ENCODE measurements at places on chromosomes 3 and 15.

- DNase-seq, result no peak
Observed at GRCh38 chr15:90972133-90972532, 17.4 kb downstream of the RCCD1 start.

DNA sequence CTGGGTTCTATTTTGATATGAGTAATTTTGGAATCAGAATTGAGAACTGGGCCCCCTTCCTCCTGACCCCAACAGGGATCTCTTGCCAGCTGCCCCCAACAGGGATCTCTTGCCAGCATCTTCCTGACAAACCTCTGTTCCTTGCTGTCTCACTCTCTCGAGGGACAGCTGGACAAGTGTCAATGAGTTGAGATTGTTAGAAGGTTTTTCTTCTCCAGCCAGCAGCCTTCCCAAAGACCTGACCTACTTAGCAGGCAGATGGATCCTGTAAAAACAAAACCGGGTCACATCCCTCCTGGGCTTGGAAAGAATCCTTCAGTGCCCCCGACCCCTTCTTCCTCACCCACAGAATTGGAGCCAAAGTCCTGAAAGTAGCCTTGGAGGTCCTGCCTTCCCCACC is 21.6 kb downstream of the LIMD1 start:
- no peak for DNase-seq

DNA sequence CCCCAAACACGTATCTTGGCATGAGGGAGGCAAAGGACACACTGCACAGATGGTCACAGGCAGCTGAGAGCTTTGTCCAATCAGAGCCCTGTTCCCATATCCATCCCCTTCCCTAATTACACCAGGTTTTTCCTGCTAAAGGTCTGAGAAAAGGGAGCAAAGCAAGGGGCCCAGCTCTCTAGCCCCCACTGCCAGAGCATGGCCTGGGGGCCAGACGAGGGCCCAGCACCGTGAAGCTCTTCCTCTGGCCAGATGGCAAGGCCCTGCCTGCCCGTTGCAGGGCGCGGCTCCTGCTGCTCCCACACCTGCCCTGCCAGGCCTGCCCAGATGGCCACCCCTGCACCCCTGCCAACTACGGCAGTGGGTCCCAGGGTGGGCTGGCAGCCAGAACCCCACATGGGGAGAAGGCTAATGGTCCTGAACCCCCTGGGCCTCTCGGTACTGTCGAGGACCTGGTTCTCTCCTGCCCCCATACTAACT is 3.2 kb downstream of the SHF start:
- DNase-seq, result no peak

- DNase-seq, result no peak
Observed at GRCh38 chr3:47980795-47981194, 35.4 kb downstream of the MAP4 start.

DNA sequence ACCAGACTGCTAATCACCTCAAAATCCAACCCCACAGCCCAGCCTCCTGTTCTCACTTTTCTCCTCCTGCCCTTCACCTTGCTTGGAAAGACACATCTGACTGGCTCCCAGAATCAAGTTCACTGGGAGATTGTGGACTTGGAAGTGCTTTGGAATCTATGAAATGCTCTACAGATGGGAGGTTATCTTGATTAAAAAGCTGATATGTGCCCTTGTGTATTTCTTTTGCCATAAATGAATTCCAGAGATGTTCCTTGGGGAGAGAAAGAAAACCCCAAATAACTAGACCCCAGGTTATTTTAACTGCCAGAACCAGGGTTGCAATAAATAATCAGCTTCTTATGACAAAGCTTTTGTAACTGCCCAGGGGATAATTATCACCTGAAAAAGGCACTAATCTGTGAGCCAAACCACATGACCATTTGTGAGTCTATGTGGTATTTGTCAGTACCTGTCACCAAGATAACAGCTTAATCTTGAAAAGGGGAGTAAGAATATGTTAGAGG is 21.7 kb upstream of the ARHGEF3 start:
- peak; percentile 20 for DNase-seq

- DNase-seq, result no peak
Observed at GRCh38 chr3:73573204-73573603, 51.5 kb downstream of the PDZRN3 start.

DNA sequence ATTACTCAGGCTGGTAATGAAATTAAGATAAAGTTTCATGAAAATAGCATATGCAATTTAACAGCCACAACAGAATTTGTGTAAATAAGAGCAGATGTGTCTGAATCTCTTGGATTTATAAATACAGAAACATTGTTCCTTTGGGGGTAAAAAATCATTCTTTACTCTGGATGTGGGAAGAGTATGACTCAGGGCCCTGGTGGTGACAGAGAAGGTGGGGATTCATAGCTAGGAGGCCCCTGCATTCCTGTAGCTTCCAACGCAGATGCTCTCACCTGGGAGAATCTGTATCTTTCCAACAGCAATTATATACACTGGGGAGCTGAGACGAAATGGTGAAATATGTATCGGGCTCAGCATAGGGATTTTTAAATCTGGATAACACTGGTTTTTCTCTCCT is 167.6 kb upstream of the CADPS start:
- no peak for DNase-seq

DNA sequence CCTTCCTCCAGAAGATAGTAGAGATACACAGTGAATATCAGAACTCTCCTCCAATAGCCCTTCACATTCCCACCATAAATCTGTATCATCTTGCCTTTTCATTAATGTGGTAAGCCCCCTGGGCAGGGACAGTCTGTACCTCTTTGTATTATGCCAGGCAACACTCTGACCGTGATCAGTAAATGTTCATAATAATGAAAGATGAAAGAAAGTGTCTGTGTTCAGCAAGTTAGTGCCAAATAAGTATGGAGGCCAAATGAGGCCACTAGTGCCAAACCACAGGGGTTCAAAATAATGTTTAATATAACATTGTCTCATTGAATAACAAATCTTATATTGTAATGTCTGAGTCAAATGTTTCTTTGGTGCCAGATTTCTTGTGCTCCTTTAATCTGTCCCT is 104.3 kb downstream of the CMSS1 start:
- DNase-seq, result no peak

All from vagina (tissue), 2 donors.